ENCODE measurements at places on chromosomes 12 and 14.

- DNase-seq = no peak
These were observed 9.2 kb downstream of the ASCL4 start for GRCh38 chr12:107783406-107784376.

- peak; percentile 49 for DNase-seq
These were observed 225.5 kb downstream of the CCDC91 start for GRCh38 chr12:28415755-28416154.

DNA sequence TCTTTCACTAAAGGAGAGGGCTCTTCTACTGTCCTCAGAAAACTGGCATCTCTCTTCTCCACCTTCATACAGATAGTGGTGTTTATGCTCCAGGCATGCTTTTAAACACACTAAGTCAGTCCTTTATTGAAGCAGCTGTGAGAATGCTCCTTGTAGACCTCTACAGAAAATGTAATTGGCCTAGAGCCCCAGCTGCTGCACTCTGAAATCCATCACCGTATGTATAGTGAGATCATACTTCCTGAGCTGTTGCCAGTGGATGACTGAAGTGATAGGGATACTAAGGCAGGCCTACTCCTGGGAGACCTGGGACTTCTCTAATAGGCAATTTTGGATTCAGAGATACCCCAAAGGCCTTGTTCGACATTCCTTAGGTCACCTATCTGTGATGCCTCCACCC, 535.4 kb downstream of the RPS29 start:
- no peak for DNase-seq

DNA sequence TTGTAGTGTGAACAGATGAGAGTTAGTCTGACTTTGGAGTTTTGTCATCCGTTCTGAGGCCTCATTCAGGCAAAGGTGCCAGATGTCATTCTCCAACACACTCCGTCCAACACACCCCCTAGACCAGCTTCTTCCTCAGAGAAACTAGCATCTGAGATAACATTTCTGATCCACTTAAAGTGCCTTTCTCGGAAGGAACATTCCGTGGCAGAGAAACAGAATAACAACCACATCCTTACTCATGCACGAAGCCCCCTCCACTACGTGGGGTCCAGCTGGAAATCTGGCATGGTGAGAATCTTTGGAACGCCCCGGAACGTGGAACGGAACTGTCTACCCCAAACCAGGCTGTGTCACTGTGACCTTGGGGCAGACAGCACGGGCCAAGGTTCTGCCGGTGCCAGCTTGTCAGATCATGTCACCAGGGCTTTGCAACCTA, 17.0 kb upstream of the BCL7A start:
- DNase-seq = no peak

GRCh38 chr14:69048456-69048855, 69.4 kb upstream of the ACTN1 start:
- no peak for DNase-seq

GRCh38 chr12:132186857-132187620, 42.8 kb downstream of the NOC4L start:
- DNase-seq = no peak

DNA sequence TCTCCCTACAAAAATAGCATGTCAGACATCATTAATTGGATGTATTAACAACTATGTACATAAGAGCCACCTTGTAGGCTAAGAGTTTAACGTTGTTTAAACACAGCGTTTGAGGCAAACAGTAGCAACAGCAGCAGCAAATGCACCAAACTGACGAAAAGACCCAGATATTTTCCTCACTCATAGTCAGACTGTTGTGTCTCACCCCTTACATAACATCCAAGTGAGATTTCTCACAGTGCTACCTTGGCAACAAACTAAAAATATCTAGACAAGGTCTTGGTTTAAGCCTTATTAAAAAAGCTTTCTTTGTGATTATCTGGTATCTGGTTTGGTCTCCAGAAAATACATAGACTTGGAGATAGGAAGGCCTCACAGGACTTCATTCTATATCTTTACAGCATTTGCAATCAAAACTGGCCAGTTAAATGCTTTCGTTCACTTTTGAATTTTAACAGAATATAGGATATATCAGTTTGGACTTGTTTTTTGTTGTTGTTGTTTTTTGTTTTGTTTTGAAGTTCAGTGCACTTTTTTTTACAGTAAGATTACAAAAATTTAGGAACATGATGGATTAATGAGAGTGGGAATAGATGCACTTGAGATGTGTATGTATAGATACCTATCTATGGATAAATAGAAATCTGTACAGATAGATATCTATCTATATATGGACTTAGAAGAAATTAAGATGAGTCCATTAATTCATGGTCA, 4.1 kb downstream of the BHLHE41 start:
- no peak for DNase-seq

GRCh38 chr12:57817261-57817989, 1.1 kb downstream of the AVIL start:
- no peak for DNase-seq

DNA sequence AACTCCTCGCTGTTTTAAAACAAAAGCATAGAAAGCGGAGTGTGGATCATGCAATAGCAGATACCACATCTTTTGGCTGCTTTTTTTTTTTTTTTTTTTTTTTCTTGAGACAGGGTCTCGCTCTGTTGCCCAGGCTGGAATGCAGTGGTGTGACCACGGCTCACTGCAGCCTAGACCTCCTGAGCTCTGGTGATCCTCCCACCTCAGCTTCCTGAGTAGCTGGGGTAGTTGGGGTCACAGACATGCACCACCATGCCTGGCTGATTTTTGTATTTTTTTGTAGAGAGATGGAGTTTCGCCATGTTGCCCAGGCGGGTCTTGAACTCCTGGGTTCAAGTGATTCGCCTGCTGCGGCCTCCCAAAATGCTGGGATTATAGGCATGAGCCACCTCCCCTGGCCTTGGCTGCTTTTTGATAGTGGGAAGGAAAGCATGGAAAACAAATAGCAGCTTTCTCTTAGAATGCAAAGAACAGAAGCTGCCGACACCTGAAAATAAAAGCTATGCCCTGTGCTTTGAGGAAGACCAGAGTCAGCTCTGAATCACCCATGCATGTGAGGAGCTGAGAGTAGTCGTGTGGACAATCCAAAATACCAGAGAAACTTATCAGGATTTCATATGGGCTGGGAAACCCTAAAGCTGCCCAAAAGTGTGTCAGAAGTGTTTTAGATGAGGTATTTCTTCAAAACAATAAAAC, 3.6 kb upstream of the ELK3 start:
- DNase-seq = no peak

DNA sequence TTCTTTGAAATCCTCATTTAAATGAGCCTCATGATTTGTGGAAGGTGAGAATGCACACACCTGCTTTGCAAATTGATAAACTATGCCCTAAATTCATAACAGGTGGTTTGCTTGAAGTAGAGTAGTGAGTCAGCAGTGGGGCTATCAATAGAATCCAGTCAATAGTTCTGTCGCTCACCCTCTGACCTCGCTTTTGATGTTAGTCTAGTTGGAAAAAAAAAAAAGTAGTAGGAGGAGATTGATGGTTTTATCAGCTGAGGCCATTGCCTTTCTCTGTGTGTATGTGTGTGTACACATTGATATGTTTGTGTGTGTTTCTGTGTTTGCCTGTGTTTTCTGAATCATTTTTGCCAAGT, 267.3 kb downstream of the SNAPC1 start:
- DNase-seq = no peak

DNA sequence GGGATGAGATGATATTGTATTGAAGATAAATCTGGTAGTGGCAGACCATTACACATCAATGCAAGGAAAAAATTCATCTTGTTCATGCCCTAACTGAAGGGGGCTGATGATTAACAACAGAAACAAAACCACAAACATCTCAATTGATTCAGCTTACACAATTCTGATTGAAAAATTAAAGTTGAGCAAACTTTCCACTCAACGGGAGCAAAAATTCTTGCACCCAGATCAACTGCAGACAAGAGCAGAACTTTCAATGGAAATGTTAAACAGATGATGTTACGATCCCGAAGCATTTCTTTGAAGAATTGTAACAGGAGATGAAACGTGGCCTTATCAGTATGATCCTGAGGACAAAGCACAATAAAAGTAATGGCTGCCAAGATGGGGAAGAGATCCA, 172.4 kb upstream of the SOX5 start:
- peak; percentile 22 for DNase-seq

GRCh38 chr12:114166362-114166761, 200.2 kb upstream of the RBM19 start:
- DNase-seq = no peak

GRCh38 chr14:36524874-36525745, 5.1 kb upstream of the NKX2-1 start:
- DNase-seq = no peak

GRCh38 chr14:65308536-65308935, 104.0 kb upstream of the FUT8 start:
- DNase-seq = no peak

DNA sequence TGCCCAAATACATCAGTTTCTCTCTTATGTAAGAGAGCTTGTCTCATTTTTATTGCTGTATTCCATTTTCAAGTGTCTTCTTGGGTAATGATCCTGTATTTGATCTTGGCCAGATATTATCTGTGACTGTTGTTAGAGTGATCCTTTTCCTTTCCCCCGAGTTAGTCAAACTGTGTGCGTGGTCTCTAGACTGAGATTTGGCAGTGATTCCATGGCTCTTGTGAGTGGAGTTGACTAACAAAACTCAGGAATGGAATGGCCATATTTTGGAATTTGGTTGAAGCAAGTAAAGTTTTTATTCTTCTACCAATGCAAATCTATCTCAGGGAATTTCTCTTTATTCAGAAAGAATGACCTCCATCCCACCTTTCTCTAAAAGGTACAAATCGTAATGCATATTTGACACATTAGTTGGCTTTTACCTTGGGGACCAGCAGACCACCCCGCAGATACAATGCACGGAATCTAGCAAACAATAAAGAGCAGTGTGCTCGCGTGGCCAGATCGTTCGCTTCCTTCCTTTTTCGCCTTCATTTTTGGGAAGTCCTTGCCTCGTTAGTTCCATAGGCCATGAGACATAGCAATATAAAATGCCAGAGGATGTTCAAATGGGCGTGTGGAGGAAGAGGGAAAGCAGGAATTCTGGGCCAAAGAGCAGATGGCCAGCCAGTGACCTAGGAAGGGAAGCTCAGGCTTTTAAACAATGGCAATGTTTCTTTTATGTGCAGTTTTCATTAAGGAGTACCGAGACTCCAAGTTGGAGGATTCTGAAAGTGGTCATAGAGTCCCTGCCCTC, 24.4 kb downstream of the ETV6 start:
- DNase-seq = no peak

DNA sequence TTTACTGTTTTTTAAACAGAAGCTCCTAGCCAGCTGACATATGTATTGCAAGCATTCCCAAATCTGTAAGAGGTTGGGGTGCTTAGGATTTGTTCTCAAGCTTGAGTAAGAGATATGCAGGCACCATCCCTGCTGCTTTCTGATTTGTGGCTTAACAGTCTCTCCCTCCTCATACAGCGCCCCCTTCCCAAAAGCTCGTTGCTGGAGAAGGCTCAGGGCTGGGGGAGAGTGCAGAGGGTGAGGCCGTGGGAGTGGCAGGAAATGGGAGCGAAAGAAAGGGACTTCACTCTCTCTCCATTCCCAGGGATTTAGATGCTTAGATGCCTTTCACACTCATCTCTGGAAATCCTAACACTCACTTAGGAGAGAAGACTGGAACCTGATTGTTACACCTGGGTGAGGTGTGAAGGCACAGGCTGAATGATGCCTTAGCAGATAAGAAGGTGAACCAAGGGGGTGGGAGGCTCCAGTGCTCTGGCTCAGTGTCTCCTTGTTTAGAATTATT, 172.0 kb downstream of the C12orf75 start:
- no peak for DNase-seq

DNA sequence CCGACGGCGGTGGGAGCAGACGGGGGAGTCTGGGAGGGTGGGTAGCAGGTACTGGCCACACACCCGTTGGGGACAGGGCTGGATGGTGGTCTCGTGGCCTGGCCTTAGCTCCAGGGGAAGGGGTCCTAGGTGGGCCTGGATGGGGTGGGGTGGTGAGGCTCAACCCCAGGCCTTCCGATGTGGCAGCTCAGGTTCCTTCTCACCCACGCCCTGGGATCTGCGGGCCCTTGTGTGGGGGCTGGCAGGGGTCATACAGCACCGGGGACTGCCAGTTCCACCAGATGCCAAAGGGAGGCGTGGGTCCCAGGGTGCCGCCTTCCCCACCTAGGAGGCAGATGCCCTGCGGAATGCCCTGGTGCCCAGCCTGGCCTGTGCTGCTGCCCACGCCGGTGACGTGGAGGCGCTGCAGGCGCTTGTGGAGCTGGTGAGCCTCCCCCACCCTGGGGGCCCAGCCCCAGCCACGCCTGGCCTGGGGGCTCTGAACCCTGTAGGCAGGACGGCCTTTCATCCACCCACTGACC, 21.0 kb downstream of the ASPG start:
- DNase-seq = no peak

- no peak for DNase-seq
These were observed 87.1 kb downstream of the TMCC3 start for GRCh38 chr12:94563286-94563685.

GRCh38 chr12:110475426-110475825, 6.8 kb downstream of the FAM216A start:
- no peak for DNase-seq

GRCh38 chr14:96423446-96424108, 31.6 kb downstream of the AK7 start:
- DNase-seq = no peak

DNA sequence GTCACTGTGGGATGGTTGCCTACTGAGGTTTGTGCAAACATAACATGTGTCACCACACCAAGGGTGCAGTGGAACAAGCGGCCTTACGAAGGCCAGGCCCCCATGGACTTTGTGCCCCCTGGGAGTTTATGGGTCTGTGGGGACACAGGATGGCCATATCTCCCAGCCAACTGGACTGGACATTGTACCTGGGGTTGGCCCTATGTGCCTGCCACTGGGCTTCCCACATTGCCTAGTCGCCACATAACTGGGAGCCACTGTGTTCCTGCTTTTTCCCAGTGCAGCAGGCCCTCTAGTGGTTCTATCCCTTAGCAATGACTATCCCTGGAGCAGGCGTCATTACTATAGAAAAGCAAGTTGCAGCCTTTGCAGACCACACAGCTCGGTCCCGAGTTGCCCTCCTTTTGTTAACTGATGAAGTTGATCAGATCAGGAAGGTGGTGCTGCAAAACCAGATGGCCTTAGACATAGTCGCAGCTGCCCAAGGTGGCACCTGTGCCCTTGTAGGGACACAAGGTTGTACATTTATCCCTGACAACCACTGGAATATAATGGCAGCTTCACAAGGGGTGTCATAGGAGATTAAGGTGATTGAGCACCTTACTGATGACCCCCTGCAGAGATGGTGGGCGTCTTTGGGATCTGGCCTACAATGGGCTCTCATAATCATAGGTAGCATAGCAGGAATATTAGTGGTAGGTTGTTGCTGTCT, 15.2 kb upstream of the RNASE12 start:
- DNase-seq = no peak

- no peak for DNase-seq
These were observed 51.8 kb downstream of the ZNF664 start for GRCh38 chr12:124024776-124025175.

- DNase-seq = no peak
These were observed 154.0 kb upstream of the NUDT4 start for GRCh38 chr12:93223440-93224426.

- DNase-seq = no peak
These were observed 163.7 kb downstream of the BMP4 start for GRCh38 chr14:53792909-53793308.

GRCh38 chr14:50954811-50955372, 10.6 kb upstream of the PYGL start:
- DNase-seq = no peak

GRCh38 chr12:92629349-92630065, 73.3 kb upstream of the PLEKHG7 start:
- DNase-seq = no peak
